ENCODE measurements at places on chromosomes 2 and 18.

DNA sequence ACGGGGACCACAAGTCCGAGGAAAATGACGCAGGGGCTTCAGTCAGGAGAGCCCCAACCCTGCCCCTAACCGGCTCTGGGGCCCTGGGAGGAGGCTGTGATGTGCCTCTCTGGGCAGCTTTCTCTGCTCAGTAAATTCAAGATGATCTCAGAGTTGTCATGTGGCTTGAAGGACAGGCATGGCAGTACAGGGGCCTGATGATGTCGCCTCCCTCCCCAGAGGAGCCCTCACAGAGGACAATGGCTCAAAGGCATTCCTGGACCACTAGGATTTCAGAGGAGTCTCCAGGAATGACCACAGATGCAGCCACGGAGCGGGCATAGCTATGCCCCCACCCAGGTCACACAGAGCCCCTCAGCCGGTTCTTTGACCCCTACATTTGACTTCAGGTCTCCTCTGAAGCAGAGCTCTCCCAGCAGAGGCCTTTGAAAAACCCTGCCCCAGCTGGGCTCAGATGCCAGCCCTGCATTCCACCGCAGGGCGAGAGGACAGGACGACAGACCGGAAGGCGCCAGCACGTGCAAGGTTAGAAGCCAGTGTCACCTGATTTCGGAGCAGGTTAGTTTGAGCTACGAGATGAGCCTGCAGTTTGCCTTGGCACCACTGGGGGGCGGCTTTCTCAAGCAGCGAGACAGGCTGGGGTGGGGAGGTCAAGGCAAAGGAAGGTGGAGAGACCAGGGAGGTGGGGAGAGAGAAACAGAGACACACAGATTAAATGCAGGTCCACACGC lies 39.2 kb downstream of the BIN1 start:
- DNase-seq, result peak; percentile 79

- DNase-seq, result no peak
Observed at GRCh38 chr2:223896833-223897311, 48.3 kb downstream of the WDFY1 start.

DNA sequence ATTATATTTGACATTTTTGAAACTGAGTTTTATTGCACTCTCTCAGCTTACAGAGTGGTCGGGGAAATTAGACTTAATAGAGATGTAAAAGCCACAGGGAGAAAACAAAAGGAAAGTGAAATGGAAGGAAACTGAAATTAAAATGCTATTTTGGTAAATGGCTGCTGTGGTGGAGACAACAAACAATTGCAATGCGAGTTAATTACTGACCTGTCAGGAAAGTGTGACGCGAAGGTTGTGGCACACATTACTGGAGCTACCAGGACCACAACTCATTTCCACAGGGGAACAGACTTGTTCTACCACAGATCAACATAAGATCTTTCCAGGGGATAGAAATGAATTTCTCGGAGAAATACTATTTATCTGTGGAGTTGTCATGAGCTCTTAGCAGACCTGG lies 19.5 kb downstream of the ARHGAP15 start:
- no peak for DNase-seq

- DNase-seq, result no peak
Observed at GRCh38 chr18:3845161-3845560, 395.2 kb downstream of the TGIF1 start.

GRCh38 chr2:235639885-235640284 lies 146.0 kb downstream of the AGAP1 start:
- DNase-seq, result no peak

DNA sequence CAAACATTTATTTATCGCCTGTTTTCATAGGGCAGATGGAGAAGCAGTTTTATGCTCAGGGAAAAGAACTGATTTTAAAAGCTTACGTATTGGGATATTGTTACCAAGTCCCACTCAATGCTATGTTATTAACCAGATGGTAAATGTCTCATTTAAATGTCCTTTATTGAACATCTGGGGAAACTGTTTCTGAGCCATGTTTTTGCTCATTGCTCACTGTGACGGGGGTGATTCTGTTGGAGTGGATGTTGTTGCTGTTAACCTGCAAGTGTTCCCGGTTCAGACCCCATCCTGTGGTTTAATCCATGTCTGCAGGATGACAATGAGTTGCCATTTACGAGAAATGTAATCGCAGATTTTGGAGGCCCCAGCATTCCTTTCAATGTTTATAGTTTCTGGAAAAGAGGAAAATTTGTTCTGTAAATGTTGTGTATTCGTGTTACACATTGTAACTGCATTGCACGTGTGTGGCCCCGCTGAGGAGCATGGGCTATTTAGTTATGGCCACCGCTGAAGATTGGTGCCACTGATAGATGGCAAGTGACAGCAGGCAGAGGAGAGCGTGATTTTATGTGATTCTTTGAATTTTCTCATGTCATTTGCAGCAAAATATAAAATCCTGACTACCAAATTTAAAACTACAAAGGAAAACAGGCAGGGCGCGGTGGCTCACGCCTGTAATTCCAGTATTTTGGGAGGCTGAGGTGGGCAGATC lies 174.8 kb upstream of the COPS8 start:
- DNase-seq, result no peak

GRCh38 chr2:183292028-183292427 lies 167.8 kb downstream of the NUP35 start:
- DNase-seq, result no peak

- no peak for DNase-seq
Observed at GRCh38 chr2:33336036-33336625, 140.3 kb upstream of the RASGRP3 start.

DNA sequence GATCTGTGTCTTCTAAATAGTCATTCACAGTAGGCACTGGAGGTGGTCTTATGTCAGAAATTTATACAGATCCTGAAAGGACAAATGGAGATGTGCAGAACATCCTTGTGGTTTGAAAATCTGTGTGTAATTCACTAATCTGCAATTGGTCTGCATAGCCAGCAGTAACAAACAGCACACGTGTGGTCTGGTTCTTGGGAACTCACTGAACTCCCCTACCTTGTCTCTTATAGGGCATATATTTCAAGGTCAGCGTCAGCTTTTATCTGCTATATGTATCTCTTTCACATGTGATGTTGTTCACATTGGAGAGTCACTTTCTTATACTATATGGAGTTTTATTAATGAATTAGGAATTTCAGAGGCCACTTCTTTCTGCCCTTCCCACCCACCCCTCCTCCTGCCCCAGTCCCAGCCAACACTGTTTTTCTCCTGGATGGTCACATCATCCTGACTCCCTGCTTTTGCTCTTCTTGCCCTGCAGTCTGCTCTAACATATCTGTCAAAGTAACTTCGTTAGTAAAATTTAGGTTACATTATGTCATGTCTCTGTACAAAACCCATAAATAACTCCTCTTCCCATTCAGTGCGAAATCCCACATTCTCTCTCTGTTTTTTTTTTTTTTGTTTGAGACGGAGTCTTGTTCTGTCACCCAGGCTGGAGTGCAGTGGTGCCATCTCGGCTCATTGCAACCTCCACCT lies 35.4 kb upstream of the CABYR start:
- no peak for DNase-seq

GRCh38 chr18:31429623-31430022 lies 17.9 kb upstream of the DSG3 start:
- DNase-seq, result no peak

DNA sequence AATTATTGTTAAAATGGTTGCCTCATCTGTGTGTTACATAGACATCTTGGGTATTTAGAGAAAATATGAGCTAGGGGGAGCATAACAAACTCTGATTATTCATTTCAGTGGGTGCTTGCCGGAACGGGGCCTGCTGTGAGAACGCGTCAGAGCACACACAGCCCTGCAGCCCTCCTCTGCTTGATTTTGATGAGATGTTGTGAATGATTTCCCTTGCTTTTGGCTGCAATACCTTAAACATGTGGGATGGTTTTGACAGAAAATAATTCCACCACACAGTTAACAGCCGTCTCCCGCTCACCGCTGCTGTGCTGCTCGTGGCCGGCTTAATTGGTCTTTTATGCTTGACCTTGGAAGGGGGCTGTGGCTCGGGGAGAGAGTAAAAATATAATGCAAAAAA lies 49.9 kb upstream of the TXNDC2 start:
- no peak for DNase-seq

- DNase-seq, result peak; percentile 37
Observed at GRCh38 chr2:111897924-111898702, at the start of gene MERTK. TSS of gene MERTK (plus strand) at chr2:111898607. CDS start at chr2:111898736, 129 bp downstream.

GRCh38 chr18:77071711-77072292 lies 60.8 kb downstream of the MBP start:
- DNase-seq, result peak; percentile 82

DNA sequence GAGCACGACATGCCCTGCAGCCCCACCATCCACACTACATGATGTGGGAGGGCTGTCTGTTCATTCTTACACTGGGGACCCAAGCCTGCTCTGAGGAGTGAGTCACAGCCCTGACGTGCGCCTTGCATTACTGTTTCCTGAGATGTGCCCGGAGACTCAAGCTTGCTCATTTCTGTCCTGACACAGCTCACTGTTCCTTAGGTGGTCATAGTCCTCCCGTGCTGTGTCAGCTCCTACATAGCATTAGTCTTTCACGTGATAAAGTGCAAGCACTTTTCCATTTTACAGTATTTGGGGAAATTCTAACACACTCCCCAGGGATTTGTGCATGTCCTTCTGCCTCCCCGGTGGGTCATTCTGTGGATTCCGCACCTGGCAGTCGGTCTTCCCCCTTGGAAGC lies 46.2 kb upstream of the TRIM43B start:
- DNase-seq, result no peak
